ELF-1 (cell line): ENCODE measurements at places on chromosomes 4 and X.

GRCh38 chr4:152983774-152984411, 47.8 kb downstream of the FHDC1 start:
- DNase-seq, result no peak

DNA sequence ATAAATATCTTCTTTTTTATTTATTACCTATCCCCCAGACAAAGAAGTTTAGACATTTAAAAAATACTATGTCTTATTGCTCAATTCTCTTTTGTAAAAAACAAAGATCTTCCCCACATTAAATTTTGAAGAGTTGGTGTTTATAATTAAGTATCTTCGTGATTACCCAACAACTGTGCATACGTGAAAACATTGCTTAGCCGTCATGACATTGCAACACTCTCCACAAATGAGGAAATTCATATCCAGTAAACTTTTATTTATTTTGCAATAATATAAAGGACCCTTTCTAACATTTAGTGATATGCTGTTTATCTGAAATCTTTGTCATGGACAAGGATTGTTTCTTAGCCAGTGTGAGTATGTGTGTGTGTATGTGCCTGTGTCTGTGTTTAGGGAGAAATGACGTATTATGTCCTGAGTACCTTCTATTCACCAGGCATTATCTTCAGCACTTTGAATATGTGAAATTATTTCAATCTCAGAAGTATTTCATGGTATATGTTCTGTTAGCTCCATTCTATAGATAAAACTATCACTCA, 26.1 kb upstream of the EREG start:
- no peak for DNase-seq

GRCh38 chr4:122617597-122618593, 3.0 kb downstream of the IL21 start:
- no peak for DNase-seq

- no peak for DNase-seq
Measured at GRCh38 chr4:142035566-142035965, 399.2 kb downstream of the IL15 start.

DNA sequence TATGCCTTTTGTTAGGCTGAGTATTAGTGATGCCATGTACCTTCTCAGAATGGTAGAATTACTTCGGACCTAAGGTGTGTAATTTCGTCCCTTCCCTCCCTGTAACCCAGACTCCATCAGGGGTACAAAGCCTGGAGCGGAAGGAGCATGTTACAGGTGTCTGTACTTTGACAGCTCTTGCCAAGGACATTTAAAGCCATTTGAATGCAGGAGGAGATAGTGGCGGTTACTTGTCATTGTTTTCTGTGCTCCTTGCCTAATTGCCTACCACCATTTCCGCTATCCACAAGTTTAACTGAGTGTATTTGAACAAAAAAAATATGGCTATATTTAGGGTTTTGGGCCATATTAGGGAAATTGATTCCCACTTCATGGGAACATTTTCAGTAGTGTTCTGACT, 1.8 kb downstream of the FNIP2 start:
- no peak for DNase-seq

- DNase-seq, result no peak
Measured at GRCh38 chr4:89595125-89595789, 241.7 kb downstream of the SNCA start.

GRCh38 chrX:154096140-154097002, 1.1 kb downstream of the MECP2 start:
- peak; percentile 43 for DNase-seq

GRCh38 chrX:152276277-152276676, 137.9 kb upstream of the MAGEA10 start:
- DNase-seq, result no peak

DNA sequence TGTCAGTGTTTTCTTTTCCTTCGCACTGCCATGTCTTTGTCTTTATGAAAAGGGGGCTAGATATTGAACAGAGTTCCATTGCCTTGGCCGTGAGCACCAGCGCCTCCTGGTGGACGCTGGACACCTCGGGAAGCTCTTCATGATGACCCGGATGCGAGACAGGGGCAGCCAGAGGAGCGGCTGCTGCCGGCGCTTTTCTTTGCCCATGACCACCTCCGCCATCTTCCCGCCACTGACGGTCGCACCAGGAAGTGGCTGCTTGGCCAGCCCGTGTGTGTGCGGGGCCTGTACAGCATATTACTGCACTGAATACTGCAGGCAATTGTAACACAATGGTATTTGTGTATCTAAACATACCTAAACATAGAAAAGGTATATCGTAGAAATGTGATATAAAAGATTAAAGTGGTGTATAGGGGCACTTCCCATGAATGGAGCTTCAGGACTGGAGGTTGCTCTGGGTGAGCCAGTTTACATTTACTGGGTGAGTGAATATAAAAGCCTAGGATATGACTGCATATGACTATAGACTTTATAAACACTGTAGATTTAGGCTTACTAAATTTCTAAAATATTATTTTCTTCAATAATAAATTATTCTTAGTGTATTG, 15.8 kb upstream of the GRIA2 start:
- peak; percentile 70 for DNase-seq

- no peak for DNase-seq
Measured at GRCh38 chrX:136546371-136546781, 14.4 kb downstream of the VGLL1 start.

GRCh38 chr4:26885912-26886274, 25.3 kb downstream of the STIM2 start:
- DNase-seq, result no peak

DNA sequence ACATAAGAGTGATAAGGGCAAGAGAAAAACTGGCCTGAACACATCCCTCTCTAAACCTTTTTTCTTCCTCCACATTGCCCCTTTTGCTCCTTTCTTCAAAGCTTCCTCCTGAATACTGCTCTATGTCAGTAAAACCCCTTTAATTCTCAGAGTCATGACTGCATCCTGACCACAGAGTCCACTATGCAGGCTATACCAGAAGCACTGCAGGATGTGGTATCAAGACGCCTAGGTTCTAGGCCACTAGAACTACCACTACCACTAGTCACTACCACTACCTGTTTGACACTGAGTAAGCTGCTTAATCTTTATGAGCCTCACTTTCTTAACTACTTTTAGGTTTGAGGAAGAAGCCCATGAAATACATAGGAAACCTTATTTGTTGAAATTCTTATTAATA, 38.7 kb downstream of the ARHGEF9 start:
- DNase-seq, result no peak

DNA sequence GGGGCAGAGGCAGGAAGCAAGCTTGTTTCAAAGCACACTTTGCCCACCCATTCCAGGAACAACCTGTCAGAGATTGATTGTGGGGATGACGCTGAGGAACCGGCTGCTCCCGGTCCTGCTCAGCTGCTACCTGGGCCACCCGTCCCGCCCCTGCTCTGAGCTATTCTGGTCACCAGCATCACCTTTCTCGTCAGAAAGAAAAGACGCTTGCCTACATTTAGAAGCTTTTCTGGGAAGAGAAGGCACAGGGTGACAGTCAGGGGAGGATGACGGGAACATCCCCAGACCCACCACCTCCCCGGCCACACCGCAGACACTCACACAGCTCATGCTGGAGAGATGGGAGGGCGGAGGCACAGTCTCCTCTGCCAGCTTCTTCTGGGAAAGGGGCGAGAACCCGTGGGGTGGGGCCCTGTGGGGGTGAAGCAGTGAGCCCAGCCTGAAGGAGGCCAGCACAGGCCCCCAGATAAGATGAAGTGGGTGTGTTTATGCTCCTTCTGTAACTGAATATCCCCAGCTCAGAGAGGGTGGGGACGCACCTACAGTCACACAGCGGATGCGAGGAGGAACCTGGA, 81.8 kb downstream of the CPZ start:
- DNase-seq, result no peak

GRCh38 chrX:135345107-135345589, 35.9 kb downstream of the ETDC start:
- peak; percentile 65 for DNase-seq

GRCh38 chr4:6227412-6228157, 27.2 kb upstream of the JAKMIP1 start:
- no peak for DNase-seq

GRCh38 chrX:51406688-51407519, 74.3 kb downstream of the NUDT10 start:
- DNase-seq, result no peak
